NCI-H1092 (cell line): ENCODE measurements at places on chromosomes 11 and 22.

DNA sequence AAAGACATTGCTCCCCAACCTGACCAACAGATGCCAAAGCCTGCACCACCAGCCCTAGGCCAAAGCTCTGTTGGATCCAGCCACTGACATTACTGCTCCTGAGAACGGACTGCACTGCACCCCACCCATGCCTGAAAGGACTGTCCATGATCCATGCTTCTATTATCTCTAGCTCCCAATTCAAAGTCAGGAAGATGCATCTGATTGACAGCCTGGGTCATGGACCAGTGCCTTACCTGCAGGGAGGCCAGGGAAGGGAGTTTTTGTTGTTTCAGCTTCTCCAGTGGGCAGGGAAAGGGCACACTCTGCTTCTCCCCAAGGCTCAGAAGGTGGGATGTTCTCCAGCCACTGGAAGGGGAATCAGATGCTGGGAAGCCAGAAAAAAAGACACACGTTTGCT, 4.8 kb upstream of the PRDM11 start:
- no peak for DNase-seq

GRCh38 chr11:43243927-43244326, 67.9 kb upstream of the API5 start:
- DNase-seq: no peak

DNA sequence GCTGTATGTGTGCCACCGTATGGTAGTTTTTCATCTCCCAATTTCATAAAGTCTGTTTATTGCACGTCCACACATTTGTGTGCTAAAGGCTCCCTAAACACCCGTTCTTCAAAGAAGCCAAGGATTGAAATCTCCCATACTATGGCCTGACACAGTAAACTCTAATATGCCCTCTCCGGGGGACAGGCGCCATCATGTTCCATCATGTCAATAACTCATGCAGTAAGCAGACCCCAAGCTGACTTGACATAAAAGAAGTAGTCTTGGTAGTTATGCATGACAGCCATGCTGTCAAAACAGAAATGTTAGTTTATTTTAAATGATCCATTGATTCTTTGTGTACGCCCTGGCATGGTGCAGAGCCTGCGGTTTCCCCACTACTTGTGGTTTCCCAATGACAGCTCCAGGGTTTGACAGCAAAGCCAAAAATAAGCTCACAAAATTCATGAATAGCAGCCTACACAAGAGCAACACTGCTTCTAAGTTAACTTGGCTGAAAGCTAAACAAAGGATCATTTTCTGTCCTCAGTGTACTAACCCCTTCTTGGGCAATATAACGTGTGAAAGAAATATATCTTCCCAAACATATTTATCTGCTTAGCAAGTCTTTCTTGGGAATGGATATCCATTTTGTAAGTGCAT, 56.5 kb upstream of the CABP7 start:
- DNase-seq: no peak

DNA sequence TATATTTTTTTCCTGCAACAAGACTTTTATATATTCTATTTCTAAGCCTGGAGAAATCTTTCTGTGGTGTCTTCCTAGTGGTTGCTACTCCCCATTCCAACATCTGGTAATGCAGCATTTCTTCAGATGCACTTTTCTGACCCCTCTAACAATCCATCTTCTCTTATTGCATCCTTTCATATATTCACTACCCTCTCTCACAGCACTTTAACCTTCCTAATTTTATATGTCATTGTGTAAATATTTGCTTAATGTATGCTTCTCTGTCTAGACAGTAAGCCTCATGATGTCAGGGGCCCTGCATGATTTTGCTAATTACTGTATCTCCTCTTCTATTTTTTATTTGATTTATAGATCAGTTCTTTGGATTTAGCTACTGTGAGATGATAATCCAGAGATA, 701.6 kb downstream of the KCNA4 start:
- DNase-seq: no peak

GRCh38 chr11:16607675-16608644, 130.5 kb upstream of the C11orf58 start:
- DNase-seq: peak; percentile 70

DNA sequence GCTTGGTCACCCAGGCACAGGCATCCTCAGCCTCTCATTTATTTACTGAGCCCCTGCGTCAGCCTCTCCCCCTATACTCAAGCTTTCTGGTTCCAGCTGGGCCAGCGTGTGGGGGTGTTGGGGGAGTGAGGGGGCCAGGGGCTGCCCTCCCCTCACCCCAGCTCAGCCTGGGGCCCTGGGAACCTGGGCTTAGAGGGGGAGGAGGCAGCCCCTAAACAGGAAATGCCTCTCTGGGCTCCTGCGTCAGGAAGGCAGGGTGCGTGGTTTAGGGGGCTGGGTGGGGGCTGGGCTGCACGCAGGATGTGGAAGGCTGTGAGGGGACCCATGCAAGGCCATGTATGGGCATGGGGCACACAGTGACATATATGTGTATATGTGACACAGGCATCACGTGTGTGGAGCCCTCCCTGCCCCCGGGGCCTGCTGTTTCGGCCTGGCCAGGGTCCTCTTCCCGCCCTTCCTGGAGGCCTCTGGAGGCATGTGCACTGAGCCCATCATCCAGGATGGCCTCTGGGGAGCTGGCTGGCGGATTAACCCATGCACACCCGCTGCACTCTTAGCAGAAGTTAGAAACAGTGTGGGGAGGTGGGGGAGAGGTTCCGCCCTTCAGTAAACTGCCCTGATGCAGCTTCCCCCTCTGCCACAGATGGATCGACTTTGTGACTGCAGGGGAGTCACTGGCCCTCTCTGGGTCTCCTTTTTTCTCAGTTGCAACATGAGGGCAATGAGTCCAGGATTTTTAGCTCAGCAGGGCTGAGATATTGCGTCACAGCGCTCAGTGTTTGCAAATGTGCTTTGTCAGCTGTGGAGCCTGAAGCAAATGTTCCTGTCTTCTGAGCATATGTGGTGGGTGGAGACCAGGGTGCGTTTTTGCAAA, 1.1 kb upstream of the CD248 start:
- no peak for DNase-seq

DNA sequence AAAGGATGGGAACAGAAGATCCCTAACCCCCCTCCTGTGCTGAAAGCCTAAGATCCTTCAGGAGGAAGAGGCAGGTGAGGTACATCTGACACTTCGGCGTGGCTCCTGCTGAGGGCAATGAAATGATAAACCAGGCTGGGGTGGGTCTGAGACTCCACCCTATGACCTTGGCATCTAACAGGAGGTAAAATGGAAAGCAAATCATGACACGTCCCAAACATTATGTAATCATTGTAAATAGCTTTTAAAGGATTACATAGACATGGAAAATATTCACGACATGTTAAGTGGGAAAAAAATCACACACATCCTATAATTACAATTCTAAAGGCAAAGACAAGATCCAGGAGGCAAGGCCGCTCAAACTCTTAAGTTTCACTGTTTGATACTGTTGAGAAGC, 70.5 kb downstream of the LINC01488 start:
- DNase-seq: no peak

- no peak for DNase-seq
Observed at GRCh38 chr11:34519595-34520235, 6.1 kb upstream of the ELF5 start.

GRCh38 chr22:24683691-24684090, 80.7 kb downstream of the GGT1 start:
- DNase-seq: no peak

GRCh38 chr11:44531116-44531504, 34.4 kb upstream of the CD82 start:
- no peak for DNase-seq

GRCh38 chr11:67345920-67346819, 7.2 kb downstream of the POLD4 start:
- no peak for DNase-seq

DNA sequence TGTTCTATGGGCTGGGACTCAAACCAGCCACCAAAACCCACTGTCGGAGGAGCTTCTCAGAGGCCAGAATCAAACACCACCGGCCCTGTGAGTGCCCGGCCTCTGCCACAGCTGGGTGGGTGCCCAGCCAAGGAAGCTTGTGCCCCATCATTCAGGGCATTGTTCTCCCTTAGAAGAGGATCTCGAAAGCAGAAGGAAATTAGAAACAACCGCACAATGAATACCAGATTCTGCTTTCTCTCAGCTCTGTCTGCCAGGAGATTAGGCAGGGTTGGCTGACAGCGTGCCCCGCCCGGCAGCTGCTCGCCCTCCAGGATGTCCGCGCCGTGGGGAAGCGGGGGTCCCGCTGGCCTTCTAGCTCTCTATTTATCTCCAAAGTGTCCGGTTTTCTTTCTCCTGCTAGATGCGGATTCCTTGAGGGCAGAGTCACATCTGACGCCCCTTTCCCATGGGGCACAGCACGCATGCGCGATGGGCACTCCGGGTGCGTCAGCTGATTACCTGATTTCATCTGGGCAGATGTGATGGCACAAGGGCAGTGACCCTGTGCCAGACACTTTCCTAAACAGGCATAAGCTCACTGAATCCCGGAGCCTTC, 25.5 kb downstream of the SCGB1A1 start:
- DNase-seq: peak; percentile 56

GRCh38 chr11:118152552-118153471, at the start of gene SCN4B:
SCN4B (minus strand) TSS chr11:118152823; CDS start chr11:118152673, 150 bp downstream.
- no peak for DNase-seq

- no peak for DNase-seq
Observed at GRCh38 chr11:94876645-94877442, 96.5 kb downstream of the CWC15 start.

DNA sequence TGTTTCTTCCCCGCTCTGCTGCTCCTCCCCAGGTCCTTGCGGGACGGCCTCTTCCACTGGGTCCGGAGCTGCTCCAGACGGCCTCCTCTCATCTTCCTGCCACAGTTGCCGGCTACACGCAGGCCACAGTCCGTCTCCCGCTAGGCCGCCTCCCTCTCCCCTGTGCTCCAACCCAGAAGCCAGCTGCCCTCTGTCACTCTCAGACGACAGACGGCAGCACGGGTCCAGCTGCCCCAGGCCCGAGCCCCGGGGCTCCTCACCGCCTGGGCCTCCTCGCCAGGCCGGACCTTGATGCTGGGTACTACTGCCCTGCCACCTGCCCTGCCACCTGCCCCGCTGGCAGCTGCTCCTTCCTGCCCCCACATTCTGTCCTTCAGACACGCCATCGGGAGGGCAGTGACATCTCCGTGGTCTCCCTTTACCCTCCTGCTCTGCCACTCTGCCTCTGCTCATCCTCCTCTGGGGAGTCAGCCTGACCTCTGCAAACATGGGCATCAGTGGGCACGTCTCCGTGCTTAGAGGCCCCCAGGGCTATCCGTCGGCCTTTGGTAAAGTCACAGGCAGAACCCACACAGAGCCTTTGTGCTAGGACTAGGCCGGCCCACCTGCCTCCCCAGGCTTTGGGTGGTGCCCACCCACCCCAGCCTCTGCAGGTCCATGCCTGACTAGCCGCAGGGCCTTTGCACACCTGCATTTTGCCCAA, 43.1 kb upstream of the TH start:
- DNase-seq: no peak

GRCh38 chr11:62233730-62234129, 8.3 kb upstream of the SCGB1D2 start:
- DNase-seq: no peak

DNA sequence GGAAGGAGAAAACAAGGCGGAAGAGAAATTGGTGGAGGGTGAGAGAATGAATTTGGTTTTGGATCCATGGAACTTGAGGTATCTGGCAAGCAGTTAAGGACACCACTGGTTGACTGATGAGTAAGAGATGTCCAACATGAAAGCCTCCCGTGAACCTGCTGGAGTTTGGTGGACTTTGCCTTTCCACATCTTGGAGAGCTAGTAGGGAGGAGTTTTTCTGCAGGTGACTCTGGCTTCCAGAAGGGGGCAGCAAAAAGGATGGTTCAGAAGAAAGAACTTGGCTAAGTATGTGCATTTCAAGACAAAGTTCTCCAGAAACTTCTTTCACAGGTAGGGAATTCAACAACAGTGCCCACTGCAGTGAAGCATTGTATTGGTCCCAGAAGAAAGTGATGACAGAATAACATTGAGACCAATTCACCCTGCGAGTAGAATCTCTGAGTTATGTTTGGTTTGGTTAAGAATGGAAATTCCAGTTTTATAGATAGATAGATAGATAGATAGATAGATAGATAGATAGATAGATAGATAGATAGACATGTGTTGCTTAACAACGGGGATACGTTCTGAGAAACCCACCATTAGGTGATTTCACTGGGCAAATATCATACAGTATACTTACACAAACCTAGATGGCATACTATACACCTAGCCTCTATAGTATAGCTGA, 28.5 kb downstream of the DCDC1 start:
- no peak for DNase-seq

GRCh38 chr11:93221539-93221938, 23.7 kb upstream of the SLC36A4 start:
- DNase-seq: no peak

DNA sequence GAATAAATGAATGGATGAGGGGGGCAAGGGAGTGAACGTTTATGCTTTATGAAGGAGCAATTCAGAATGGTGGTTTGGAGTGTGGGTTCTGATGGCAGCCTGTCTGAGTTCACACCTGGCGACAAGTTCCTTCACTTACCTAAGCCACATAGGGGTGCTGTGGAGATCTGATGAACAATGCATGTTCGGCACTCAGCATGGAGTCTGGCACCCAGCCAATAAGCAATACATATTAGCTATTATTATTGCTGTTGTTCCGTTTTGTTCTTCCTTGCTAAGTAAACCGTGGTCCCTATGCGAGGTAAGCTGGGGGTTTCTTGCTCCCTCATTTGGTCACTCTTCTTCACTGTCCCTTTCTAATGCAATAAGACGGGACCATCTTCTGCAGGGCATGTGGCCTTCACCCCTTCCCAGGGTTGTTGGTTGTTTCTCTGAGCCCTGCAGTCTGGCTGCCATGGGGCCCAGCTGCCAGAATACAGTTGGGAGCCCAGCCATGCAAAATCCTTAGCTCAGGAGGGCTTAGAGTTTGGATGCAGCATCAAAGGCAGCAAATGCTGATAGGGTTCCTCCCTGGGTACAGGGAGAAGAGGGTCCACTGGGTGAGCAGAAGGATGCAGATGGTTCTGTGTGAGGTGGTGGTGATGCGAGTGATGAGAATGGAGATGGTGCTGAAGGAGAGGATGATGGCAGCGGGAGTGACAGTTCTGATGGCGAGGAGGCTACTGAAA, 6.4 kb upstream of the PKNOX2 start:
- DNase-seq: no peak

DNA sequence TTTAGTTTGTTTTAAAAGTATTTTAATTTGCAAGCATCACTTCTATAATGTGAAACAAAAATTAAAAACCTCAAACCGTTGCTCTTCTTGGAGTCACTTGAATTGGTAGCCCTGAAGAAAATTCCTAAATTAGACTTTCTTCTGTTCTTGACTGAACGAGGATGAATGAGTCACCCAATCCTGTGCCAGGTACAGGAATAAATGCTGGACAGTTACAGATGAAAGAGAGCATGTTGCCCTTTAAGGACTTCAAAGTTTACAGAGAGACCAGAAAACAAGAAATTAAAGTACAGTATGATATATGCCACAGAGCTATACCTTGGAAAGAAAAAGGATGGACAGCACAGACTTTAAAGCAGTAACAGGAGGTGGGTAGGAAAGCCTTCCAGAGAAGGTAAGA, 41.3 kb upstream of the CXCR5 start:
- no peak for DNase-seq

GRCh38 chr11:848380-848931, 5.8 kb downstream of the TSPAN4 start:
- peak; percentile 34 for DNase-seq
